ENCODE measurements at places on chromosomes 3 and 15.
A peak's percentile ranks its signal among the peaks of the same experiment; 100 is the strongest.

DNA sequence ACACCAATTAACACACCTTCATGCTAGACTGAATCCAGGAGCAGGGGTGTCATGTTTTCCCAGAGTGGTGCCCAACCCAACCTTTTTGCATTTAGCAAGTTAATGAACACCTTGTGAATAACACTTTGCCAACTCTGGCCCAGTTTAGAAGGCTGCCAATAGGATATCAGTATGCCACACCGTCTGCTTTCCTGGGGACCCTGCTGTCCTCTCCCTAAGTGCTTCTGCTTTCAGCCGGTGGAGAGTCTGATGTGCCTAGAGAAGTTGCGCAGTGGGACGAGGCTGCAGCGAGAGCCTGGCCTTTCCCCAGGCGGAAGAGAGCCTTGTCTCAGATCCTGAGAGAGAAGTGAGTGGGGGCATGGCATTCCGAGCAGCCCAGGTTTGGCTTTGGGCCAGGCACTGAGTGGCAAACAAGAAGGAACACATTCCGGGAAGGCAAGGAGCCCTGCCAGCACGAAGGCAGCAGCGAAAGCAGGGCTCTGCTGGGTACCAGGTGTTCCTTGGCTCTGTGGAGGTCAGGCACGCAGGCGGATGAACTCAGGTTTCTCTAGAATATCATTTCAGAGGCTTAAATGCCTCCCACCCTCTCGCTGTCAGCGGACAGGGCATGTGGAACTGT, 36.9 kb downstream of the SENP8 start:
- DNase-seq: peak; percentile 72

- no peak for DNase-seq
Measured at GRCh38 chr3:122403489-122403888, 12.4 kb downstream of the WDR5B start.

DNA sequence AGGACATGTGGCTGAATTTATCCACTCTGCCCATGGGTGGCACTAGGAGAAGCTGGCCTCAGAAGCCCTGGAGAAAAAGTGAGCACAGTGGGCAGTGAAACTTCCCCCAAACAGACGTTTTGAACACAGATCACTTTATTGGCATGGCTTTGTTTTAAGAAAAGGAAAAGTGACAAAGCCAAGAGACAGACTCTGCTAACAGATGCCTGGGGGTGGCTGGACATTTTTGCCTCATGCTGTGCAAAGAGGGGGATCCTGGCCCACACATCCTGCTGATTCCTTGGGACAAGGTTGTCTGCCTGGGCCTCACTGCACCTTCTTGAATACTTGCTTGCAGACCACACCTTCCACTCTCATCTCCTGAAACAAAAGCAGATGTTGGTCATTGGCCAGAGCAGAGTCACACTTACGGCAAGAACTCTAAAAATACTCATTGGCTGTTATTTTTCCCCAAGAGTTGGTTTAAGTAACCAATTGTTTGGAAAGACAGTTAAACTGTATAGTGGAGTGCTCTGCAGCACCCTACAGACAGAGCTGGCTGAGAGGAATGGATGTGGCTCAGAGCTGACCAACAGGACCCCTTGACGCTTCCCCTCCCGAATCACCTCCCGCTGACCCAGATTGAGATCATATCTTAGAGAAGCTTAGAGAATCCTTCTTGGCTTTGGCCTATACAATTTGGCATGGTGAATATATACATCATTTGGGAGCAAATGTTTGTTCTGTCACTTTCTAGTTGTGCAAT, 22.0 kb downstream of the RBP1 start:
- no peak for DNase-seq

GRCh38 chr3:195268576-195269309, 2.2 kb downstream of the XXYLT1 start:
- no peak for DNase-seq

- DNase-seq: no peak
Measured at GRCh38 chr3:153273217-153273616, 111.2 kb downstream of the RAP2B start.

GRCh38 chr3:96869316-96869715, 54.9 kb downstream of the EPHA6 start:
- DNase-seq: no peak

- no peak for DNase-seq
Measured at GRCh38 chr3:98784042-98784441, 20.9 kb downstream of the ST3GAL6 start.

All from eye (tissue), 1 donor.